NCI-H1436 treated with DMSO at 0.1 percent for 48 hours (cell line): ENCODE measurements at places on chromosomes 12 and 14.

DNA sequence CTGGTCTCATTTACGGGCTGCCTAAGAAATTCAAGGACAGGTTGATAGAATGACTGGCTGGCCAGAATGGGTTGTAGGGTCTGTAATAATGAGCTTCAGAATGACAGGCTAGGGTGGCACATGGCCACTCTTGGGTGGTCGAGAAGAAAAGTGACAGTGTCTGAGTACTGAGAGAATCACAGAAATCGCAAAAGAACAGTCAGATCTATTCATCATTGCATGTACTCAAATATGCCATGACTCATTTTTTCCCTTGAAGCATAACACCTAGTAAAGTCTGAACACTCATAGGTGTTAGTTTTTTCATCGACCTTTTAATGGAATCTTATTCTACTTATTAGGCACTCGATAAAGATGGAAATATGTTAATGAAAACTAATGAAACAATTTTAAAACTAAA lies 37.8 kb upstream of the SEL1L start:
- DNase-seq = no peak

GRCh38 chr12:69345742-69346141 lies 2.4 kb upstream of the LYZ start:
- no peak for DNase-seq

DNA sequence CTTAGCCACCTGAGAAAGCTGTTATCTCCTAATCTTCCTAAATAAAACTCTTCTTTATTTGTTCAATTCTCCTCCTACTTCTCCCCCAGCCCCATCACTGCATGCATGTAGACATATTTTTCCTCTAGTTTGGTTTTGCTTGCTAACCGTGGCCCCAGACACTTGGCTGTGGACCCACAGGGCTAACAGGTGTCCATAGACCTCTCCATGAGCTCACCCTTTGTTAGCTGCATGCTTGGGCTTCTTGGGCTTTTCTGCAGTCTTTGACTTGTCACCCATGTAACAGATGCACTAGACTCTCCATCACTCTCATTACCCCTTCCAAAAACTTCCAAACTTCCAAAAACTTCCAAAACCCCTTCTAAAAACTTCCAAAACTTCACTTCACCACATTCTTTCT lies 59.2 kb upstream of the PLEKHA5 start:
- no peak for DNase-seq

- DNase-seq = no peak
Observed at GRCh38 chr12:53255996-53256395, 12.1 kb upstream of the ESPL1 start.

DNA sequence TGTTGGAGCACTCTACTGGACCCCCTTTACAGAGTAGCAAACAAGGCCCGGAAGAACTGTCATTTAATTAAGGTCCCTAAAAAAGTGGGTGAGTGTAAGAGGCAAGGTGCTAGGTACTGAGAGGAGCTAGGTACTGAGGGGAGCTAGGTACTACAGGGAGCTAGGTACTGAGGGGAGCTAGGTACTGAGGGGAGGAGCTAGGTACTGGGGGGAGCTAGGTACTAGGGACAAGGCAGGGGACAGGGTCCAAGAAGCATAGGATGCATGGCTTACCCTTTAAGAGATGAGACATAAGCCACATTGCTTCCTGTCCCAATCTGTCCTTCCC lies 4.9 kb downstream of the KRT5 start:
- no peak for DNase-seq

GRCh38 chr14:88005050-88005481 lies at the start of gene GPR65:
Gene GPR65 (plus strand): TSS chr14:88005135. CDS start chr14:88010848, 5,713 bp downstream.
- no peak for DNase-seq

- DNase-seq = no peak
Observed at GRCh38 chr12:131363393-131363792, 347.5 kb upstream of the SFSWAP start.

- no peak for DNase-seq
Observed at GRCh38 chr12:46386360-46386867, 13.8 kb upstream of the SLC38A2 start.

GRCh38 chr14:100721568-100721967 lies 5.1 kb upstream of the DLK1 start:
- DNase-seq = no peak

DNA sequence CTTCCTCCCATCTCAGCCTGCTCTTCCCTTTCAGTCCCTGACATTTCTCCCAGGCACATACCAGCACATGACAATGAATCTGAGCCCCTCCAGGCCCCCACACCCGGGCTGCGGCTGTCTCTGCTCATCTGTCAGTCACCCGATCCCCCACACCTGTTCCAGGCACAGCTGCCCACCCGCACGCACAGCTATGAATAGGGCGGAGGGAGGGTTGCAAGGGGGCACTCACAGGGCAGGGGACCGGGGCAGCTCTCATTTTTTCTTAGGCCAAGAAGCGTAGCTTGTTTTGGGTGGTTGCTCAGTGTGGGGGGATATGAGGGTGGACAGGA lies 43.7 kb upstream of the TSPAN9 start:
- no peak for DNase-seq

GRCh38 chr14:72744416-72745120 lies 149.3 kb downstream of the DPF3 start:
- DNase-seq = no peak

GRCh38 chr12:65259501-65259900 lies 19.0 kb upstream of the MSRB3 start:
- DNase-seq = no peak

GRCh38 chr12:56723352-56723751 lies 1.7 kb downstream of the NACA start:
- no peak for DNase-seq

DNA sequence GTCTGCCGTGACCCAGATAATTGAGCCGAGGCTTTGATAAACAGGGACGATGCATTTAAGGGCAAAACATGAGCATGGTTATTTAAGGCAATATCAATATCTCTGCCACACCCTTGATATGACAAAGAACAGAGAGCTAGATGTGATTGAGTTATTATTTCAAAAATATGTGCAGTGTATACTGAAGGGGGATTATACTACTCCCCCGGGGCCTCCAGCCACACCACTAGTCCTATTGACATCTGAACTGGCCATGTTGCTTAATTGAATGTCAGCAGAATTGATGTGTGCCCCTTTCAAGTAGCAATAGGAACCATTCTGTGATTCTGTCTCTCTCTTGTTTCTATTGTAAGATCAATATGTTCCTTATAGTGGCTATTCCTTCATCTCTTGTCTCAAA lies 794.8 kb upstream of the SEL1L start:
- no peak for DNase-seq

GRCh38 chr14:74475678-74476077 lies 17.4 kb downstream of the NPC2 start:
- no peak for DNase-seq
